Stimulated activated CD4-positive, alpha-beta T cell treated with anti-CD3 and anti-CD28 coated beads, Interleukin-4, amount 100 ng/mL, for 4 hours (primary cell): ENCODE measurements at places on chromosomes 1 and 21.

DNA sequence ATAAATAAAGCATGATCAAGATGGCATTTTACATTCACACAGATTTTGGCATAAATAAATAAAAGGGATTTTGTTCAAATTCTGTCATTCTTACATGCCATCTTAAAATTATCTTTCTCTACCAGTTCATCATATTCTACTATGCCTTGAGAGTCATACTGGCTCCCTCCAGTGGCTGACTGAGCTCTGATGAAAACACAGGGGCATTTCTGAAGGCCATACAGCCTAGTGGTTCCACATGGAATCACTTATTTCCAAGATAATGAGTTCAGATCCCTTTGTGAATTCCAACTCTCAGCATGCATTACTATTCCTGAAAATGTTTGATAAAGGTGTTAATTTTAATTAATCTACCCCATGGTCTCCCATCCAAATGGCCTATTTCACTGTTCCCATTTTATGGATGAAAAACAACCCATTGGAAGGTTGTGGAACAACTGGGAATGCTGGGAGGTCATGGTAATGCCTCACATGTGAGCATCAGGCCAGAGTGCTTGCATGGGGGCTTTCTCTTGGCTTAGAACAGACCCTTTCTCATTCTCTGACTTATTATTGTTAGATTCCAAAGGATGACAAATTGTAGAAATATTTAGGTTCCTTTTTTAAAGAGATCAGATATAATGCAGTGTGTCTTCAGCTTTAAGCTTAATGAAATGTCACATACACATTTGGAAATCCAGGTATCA, 622.4 kb upstream of the PKN2 start:
- DNase-seq, result peak; percentile 1

- DNase-seq, result no peak
These were observed 5.7 kb upstream of the OLIG2 start for GRCh38 chr21:33019885-33020557.

DNA sequence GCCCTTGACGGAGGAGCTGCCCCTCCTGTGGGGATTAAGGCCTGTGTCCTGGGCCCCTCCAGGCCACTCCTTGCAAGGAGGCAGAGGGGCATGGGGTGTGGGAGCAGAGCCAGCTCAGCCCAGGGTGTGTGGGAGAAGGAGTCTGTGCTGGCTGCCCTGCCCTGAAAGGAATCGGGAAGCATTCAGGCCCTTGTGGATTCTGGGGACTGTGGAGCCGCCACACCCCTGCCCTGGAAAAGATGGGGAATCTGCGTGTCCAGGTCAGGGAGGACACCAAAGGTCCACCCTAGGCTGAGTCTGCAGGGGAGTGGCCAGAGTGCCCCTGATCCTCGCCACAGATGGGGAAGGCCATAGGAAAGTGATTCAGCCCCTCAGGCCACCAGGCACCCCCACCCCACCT, 16.5 kb upstream of the PRDM16 start:
- DNase-seq, result no peak

DNA sequence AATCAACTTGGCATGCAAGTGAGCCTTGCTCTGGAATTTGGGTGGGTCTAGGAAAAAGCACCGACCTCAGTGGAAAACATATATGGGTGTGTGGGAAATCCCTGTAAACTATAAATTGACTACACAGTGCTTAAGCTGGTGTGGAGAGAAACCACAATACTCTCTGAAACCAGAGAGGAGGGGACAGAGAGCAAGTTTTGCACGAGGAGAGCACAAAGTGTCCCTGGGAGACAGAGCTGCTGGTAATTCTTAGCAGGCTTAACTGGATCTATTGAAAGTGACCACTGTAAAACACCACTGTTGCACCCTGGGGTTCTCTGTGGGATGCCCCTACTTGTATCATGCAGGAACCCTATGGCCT, 12.8 kb downstream of the KCNJ15 start:
- no peak for DNase-seq

DNA sequence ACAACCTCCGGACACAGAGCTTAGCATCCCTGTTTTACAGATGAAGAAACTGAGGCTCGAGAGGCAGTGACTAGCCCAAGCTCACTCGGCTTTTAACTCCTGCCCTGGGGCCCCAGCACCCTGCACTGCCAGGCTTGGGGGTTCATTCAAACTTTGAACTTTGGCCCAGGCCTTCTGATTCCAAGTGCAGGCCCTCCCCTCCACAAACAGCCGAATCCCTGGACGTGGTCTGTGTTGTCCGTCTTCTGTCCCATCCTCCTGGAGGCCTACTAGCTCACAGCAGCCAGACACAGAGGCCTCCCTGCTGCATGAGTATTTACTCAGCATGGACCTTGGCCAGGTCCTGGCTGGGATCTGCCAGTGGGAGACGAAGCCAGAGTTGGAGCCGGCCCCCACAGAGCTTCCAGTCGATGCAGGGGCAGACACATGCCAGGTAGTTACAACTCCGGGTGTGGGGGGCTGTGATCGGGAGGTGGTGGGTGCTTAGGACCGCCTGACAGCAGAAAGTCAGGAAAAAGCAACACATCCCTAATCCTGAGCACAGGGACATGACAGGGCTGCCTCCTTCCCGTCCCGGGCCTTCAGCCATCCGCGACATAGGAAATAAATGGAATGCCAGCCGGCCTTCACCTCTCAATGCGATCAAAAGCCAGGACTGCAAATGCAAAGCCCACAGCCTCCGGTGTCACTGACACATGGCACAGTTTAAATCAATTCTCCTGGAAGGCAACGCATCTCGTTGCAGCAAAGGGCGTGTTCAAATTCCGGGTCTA, 7.4 kb downstream of the IFFO2 start:
- no peak for DNase-seq
